Stimulated activated CD4-positive, alpha-beta T cell treated with anti-CD3 and anti-CD28 coated beads, Interleukin-1b, Interleukin-23, amount 100 ng/mL, for 4 hours (primary cell): ENCODE measurements at places on chromosomes 16 and 17.
A peak's percentile ranks its signal among the peaks of the same experiment; 100 is the strongest.

DNA sequence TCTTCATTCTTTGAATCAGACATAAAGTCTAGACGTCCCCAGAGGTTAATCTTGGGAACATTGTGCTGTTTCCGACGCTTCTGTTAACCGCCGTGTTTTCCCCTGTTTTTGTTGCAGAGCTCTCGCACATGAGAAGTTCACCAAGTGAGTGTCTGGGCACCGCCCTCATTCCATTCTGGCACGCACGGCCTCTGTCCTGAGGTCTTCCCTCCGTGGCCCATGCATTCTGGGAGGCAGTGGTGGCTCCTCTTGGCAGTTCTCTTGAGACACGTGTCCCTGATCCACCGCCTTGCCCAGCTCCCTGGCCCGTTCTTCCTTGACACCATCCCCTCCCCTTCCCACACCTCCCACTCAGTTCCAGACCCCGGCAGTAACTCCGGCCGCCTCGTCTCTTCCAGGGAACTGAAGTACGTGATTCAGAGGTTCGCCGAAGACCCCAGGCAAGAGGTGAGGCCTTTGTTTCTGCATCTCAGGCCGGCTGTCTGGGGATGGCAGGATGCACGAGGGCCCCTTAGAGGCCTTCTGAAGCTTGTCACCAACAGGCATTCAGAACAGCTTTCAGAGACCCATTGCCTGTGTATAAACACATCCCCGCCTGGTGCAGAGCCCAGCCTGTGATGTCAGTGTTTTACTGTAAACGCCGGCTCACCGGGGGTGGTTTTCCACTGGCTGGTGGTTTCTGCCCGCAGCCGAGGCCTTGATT is 85.9 kb upstream of the PLCG2 start:
- no peak for DNase-seq

GRCh38 chr16:85003076-85003475 is 8.3 kb downstream of the ZDHHC7 start:
- no peak for DNase-seq

GRCh38 chr17:65561452-65562205 is at the start of gene AXIN2:
Gene AXIN2, minus strand, starts transcription at chr17:65561648. Its CDS starts 3,028 bp downstream, at chr17:65558620.
- DNase-seq = peak; percentile 67

- DNase-seq = peak; percentile 94
Observed at GRCh38 chr17:1399679-1400512, at the start of gene YWHAE. Gene YWHAE, minus strand, starts transcription at chr17:1400222. Its CDS starts 112 bp downstream, at chr17:1400110.

GRCh38 chr16:68995011-68995504 is 110.4 kb upstream of the HAS3 start:
- DNase-seq = no peak

DNA sequence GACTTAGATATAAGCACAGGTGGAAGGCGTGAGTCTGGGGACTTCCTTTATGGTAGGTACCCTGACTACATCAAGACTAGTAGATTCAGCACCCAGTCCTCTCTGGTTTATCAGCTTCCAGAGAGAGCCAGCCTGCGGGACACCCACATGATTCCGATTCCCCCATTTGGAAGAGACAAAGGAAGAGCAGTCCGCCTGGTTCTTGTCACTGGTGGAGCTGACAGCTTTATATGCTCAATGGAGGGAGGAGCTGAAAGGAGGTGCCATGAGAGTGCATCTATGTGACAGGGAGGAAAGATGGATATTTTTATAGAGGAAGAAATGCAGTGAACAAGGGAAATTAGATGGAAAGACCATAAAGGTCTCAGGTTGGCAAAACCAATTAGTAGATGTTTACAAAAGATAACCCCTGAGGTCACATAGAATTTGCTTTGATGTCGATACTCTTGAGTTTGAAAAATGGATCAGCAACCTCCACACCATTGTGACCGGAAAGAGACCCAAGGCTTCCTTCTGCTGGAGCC is 437.7 kb downstream of the PMP22 start:
- DNase-seq = no peak

DNA sequence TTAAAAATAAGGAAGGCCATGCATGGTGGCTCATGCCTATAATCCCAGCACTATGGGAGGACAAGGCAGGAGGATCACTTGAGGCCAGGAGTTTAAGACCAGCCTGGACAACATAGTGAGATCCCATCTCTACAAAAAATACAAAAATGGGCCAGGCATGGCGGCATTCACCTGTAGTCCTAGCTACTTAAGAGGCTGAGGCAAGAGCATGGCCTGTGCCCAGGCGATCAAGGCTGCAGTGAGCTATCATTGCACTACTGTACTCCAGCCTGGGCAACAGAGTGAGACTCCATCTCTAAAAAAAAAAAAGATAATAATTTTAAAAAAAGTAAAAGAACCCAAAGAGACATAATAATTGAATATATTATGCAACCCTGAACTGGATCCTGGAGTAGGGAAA is 83.6 kb upstream of the ZNF423 start:
- DNase-seq = no peak

- no peak for DNase-seq
Observed at GRCh38 chr17:7864995-7865650, 7.3 kb downstream of the CYB5D1 start.
